ENCODE measurements at places on chromosomes 7 and 10. TPM values are rescaled to one million over a fixed set of nuclear protein-coding genes. Genes with fewer than 3 reads are reported as not detected.

Gene ATXN7L1
- total RNA-seq: 4.2 TPM

Gene COG5
- 30.9 TPM for total RNA-seq

Gene SNX10
- not detected for total RNA-seq

Gene IDI2
- not detected for total RNA-seq

Gene SHH
- total RNA-seq: not detected
